ENCODE measurements at places on chromosomes 4 and X.
A peak's percentile ranks its signal among the peaks of the same experiment; 100 is the strongest.

GRCh38 chr4:56424697-56425514, 10.5 kb downstream of the PPAT start:
- DNase-seq = no peak
- H3K27me3 ChIP-seq = no peaks in the 10 kb centered on the region
- H3K36me3 ChIP-seq = no peaks in the 10 kb centered on the region
- H3K27ac ChIP-seq = no peak overlapping the region
- peaks cover 5% of the 10 kb centered on the region for H3K4me1 ChIP-seq
- no peak overlapping the region for H3K4me3 ChIP-seq

GRCh38 chr4:2047031-2047660, 12.0 kb upstream of the NAT8L start:
- DNase-seq = no peak
- peaks cover 14% of the 10 kb centered on the region for H3K4me1 ChIP-seq
- peaks cover 69% of the 10 kb centered on the region for H3K27me3 ChIP-seq
- H3K4me3 ChIP-seq = no peak overlapping the region

GRCh38 chr4:6471307-6472007, 957 bp downstream of the PPP2R2C start:
- DNase-seq = no peak
- H3K4me1 ChIP-seq = peaks cover 37% of the 10 kb centered on the region
- H3K36me3 ChIP-seq = no peaks in the 10 kb centered on the region

- no peak overlapping the region for H3K27ac ChIP-seq
- no peak overlapping the region for H3K4me3 ChIP-seq
- DNase-seq = no peak
- no peaks in the 10 kb centered on the region for H3K36me3 ChIP-seq
These were observed 125.7 kb downstream of the CLCN4 start for GRCh38 chrX:10282490-10282889.

DNA sequence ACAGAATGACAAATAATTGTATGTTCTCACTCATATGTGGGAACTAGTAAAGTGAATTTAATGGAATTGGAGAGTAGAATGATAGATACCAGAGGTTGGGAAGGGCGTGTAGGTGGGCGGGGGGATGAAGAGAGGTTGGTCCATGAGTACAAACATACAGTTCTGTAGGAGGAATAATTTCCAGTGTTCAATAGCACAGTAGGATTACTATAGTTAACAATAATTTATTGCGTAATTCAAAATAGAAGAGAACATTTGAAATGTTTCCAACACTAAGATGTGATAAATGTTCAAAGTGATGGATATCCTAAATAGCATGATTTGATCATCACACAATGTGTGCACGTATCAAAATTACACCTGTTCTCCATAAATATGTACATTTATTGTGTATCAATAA, 106.2 kb upstream of the IL1RAPL2 start:
- no peaks in the 10 kb centered on the region for H3K4me1 ChIP-seq
- no peak overlapping the region for H3K27ac ChIP-seq
- H3K27me3 ChIP-seq = no peaks in the 10 kb centered on the region
- no peaks in the 10 kb centered on the region for H3K36me3 ChIP-seq
- DNase-seq = no peak

GRCh38 chrX:118807151-118808017, 16.2 kb upstream of the ZCCHC12 start:
- H3K27me3 ChIP-seq = no peaks in the 10 kb centered on the region
- DNase-seq = no peak
- H3K36me3 ChIP-seq = no peaks in the 10 kb centered on the region
- H3K27ac ChIP-seq = no peak overlapping the region

DNA sequence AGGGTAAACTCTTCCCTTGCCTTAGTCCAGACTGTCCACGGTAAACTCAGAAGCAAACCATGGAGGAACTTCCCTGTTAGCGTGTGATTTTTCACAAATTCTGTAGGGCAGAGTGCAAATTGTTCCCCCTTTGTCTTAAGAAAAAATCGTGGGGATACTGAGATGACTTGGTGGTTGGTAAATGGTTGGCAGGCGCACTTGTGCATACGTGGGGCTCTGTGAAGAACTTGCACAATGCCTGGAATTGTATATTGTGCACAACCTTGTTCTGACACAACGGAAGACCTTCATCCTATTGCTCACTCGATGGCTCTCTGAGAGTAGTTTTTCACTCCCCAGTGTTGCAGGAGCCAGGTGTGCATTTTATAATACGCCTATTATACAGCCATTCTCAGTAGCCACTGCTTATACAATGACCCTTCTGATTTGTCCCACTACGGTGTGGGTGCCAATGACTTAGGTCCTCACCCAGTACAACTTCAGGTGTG, 150.0 kb downstream of the SPRY1 start:
- peaks cover 27% of the 10 kb centered on the region for H3K4me1 ChIP-seq
- H3K4me3 ChIP-seq = no peak overlapping the region
- H3K27ac ChIP-seq = peak overlapping the region; percentile 83
- H3K36me3 ChIP-seq = no peaks in the 10 kb centered on the region
- no peaks in the 10 kb centered on the region for H3K27me3 ChIP-seq
- no peak for DNase-seq

DNA sequence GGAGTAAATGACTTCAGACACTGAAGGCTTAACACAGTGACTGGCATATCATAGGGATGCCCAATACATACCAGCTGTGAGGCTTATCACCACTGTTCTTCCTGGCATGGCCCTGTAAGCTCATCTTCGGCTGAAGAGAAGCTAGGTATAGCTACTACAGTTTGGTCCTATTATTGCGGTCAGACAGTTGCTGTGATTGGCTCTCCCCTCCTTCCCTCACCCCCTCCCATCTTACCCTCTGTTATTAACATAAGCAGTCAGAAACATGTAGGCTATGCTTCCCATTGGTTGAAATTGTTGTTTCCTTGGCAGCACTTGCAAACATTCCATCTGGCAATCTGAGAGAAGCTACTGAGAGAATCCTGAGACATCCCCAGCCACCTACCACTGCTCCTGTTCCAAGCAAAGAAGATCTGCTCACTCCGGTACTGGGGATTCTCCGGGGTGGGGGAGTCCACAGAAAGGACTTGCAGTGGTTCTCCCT, at the start of gene AKAP14:
AKAP14 (plus strand) TSS at position 51 of the 484 bp plus-strand sequence. CDS start 7,331 bp downstream, outside the sequence.
- no peak for DNase-seq
- no peaks in the 10 kb centered on the region for H3K36me3 ChIP-seq
- H3K27ac ChIP-seq = no peak within 1 kb of the TSS
- H3K4me3 ChIP-seq = no peak within 1 kb of the TSS
- no peaks in the 10 kb centered on the region for H3K4me1 ChIP-seq

DNA sequence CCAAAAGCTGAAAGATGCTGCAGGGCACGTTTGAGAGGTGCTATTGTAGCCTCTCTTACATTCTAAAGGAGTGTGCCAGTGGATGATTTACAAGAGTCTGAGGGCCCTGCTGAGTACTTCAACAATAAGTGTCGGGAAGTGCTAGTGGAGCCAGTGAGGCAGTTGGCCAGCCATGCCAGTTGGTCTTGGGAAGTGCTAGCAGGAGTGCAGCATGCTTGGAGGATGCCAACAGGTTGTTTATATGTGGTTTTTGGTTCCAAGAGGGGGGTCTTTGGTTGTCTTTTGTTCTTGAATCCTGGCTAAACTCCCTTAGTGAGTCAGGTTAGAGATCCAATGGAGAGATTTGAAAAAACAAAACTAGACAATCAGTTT, 335.3 kb downstream of the PABPC4L start:
- no peaks in the 10 kb centered on the region for H3K4me1 ChIP-seq
- DNase-seq = no peak
- H3K36me3 ChIP-seq = no peaks in the 10 kb centered on the region
- H3K27ac ChIP-seq = no peak overlapping the region
- H3K4me3 ChIP-seq = no peak overlapping the region

DNA sequence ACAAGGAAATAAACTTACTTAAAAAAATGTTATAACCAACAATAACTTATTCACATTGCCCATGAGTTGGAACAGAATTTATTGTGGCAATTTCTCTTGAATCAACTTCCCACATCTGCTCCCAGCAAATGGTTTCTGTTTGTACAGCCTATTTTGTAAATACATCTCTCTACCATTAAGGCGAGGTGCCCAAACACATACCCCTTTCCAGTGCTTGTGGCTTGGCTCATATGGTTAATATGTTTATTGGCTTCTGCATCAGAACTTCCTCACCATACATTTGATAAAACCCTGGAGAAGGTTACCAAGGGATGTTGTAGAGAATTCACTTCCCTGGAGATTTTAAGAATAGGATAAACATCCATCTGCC, 207.1 kb downstream of the SOWAHB start:
- H3K27me3 ChIP-seq = peaks cover 19% of the 10 kb centered on the region
- peaks cover 25% of the 10 kb centered on the region for H3K4me1 ChIP-seq
- H3K4me3 ChIP-seq = no peak overlapping the region
- H3K27ac ChIP-seq = no peak overlapping the region

GRCh38 chrX:79169484-79169883, 25.0 kb downstream of the GPR174 start:
- H3K27me3 ChIP-seq = no peaks in the 10 kb centered on the region
- no peak overlapping the region for H3K4me3 ChIP-seq
- H3K27ac ChIP-seq = no peak overlapping the region
- no peaks in the 10 kb centered on the region for H3K4me1 ChIP-seq
- H3K36me3 ChIP-seq = no peaks in the 10 kb centered on the region
- no peak for DNase-seq

GRCh38 chr4:114178392-114178791, 198.9 kb upstream of the ARSJ start:
- H3K27me3 ChIP-seq = no peaks in the 10 kb centered on the region
- no peaks in the 10 kb centered on the region for H3K36me3 ChIP-seq

GRCh38 chr4:92175250-92175649, 128.5 kb upstream of the GRID2 start:
- H3K4me1 ChIP-seq = no peaks in the 10 kb centered on the region
- H3K27me3 ChIP-seq = no peaks in the 10 kb centered on the region
- no peaks in the 10 kb centered on the region for H3K36me3 ChIP-seq
- H3K27ac ChIP-seq = no peak overlapping the region
- DNase-seq = no peak

DNA sequence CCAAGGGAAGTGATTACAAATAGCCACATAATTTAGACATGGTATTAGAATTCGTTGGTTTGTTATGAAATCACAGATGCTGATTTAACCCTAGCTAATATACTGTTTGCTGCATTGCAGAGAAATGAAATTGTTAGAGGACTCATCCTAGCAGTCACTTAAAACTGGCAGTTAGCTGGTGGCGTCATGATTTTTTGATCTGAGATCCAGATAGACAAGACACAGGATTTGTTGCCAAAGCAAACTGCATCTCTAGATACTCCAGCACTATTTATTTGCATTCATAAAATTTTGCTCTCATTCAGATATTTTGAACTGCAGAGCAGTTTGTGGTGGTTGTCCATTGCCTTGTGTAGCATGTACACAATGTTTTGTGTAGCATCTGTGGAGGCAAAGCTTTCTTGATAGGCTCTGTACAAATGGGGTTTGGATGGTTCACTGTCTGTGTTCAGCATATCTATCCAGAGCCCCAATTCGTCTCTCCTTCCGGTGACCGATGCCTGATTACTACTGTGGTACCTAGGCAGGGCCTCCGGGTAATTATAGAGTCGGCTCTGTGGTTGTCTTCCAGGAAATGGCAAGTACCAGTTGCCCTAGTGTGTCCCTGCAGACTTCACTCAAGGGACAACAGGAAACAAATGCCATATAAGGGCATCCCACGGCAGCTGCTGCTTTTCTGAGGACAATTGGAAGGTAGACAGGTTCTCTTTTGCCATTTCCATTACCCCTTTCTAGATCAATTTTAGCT, 30.1 kb upstream of the SPARCL1 start:
- DNase-seq = no peak
- H3K4me1 ChIP-seq = no peaks in the 10 kb centered on the region
- H3K4me3 ChIP-seq = no peak overlapping the region

- no peak overlapping the region for H3K27ac ChIP-seq
- no peak for DNase-seq
- H3K36me3 ChIP-seq = no peaks in the 10 kb centered on the region
- no peaks in the 10 kb centered on the region for H3K27me3 ChIP-seq
These were observed 23.4 kb upstream of the MMRN1 start for GRCh38 chr4:89871211-89871610.

DNA sequence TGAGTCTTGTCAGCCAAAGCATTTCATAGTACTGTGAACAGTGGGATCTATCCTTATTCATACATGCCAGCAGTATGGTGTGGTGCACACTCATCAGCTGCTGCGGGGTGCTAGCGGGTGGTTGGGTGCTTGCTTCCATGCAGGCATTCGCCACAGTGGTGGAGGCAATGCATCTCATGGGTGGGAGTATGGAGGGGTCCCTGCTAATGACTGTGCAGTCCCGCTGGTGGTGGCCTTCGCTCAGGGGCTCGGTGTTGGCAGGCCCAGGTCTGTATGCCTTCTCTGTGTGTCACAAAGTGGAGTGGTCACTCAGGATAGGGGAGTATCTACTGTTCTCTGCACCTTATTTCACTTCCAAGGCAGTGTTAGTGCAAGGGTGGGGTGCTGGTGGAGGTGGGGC, 122.6 kb downstream of the POU3F4 start:
- no peak overlapping the region for H3K4me3 ChIP-seq
- no peaks in the 10 kb centered on the region for H3K27me3 ChIP-seq
- no peaks in the 10 kb centered on the region for H3K4me1 ChIP-seq
- no peak overlapping the region for H3K27ac ChIP-seq
- H3K36me3 ChIP-seq = no peaks in the 10 kb centered on the region

DNA sequence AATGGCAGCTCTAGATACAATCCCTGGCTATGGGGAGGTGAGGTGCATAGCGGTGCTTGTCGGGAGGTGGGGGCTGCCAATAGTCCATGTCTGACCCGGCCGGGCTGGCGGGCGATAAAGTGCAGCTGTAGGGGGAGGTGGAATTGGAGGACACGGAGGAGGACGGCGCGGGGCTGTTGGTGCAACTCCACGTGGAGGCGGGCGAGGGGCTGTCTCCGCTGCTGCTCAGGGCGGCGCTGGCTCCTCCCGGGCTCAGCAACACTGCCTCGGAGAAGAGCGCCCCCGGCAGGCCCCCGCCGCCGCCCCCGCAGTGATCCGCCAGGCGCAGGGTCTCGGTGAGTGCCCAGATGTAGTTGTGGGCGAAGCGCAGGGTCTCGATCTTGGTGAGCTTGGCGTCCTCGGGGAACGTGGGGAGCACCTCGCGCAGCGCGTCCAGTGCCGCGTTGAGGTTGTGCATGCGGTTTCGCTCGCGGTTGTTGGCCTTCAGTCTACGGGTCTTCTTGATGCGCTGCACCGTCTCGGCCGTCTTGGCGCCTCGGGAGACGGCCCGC, 1.3 kb downstream of the NEUROG2 start:
- H3K27ac ChIP-seq = no peak overlapping the region
- no peak for DNase-seq
- H3K4me3 ChIP-seq = peak overlapping the region; percentile 64
- H3K36me3 ChIP-seq = no peaks in the 10 kb centered on the region

DNA sequence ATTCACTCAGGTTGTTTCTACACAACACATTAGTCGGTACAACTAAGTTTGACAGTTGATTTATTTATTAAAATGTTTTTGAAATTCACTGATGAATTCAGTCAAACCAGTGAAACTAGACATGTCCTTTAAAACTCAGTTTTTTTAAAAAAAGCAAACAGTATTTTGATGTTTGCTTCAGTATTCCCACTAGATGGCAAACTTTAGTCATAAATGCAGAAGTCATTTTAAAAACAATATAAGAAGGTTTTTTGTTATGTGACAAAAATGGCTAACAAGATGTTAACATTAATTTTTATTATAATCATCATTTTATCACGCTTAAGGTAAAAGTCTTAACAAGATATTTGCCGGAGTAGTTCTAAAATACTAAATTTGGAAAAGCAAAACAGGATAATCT, 1337.8 kb upstream of the DIAPH2 start:
- no peak for DNase-seq
- H3K27ac ChIP-seq = no peak overlapping the region
- H3K4me1 ChIP-seq = no peaks in the 10 kb centered on the region
- no peaks in the 10 kb centered on the region for H3K36me3 ChIP-seq

Measured in suprapubic skin (tissue), 4 donors.